ENCODE measurements at places on chromosomes 12 and 14.
A peak's percentile ranks its signal among the peaks of the same experiment; 100 is the strongest.

GRCh38 chr12:12613344-12613743, 1.7 kb downstream of the CREBL2 start:
- DNase-seq: no peak

DNA sequence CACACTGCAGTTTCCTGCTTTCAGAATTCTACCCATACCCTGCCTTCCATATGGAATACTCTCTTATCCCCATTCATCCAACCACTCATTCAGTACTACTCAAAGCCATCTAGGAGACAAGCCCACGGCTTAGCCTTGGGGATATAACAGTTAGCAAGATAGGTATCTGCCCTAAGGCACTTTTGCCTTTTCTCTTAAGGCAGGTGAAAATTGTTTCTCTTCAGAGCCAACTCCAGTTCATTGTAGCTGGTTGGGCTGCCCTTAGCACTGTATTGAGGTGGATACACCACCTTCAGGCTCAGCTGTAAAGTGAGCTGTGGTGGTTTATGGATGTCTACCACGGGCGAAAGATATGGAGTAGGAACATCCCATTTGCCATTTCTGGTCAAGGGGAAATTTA, 729.7 kb upstream of the TBX3 start:
- no peak for DNase-seq

DNA sequence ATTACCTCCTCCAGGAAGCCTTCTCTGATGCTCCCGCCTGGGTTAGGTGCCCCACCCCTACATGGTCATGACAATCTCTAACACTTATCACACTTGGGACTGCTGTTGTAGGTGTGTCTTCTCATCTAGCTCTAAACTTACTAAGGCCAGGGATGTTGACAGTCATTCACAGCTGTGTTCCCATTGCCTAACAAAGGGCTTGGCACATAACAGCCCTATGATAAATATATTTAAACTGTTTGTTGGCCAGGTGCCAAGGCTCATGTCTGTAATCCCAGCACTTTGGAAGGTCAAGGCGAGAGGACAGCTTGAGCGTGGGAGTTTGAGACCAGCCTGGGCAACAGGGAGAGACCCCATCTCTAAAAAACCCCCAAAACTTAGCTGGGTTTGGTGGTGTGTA, 98.8 kb upstream of the RGS6 start:
- DNase-seq: no peak

DNA sequence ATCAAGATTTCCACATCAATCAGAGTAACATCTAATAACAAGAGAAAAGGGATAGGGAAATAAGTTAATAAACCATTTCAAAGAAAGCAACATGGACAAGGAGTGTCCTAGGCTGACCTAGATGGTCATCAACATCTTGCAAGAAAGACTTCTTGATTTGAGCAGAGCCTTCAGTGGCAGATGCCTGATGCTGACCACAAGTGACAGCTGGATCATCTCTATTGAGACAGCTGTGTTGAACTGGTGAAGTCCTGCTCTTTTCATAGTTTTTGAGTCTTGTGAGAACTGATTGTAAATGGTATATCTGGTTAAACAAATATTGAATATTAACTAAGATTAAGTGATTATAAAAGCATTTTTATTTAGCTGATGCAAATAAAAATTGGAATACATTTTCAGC, 1083.6 kb upstream of the LRFN5 start:
- no peak for DNase-seq

DNA sequence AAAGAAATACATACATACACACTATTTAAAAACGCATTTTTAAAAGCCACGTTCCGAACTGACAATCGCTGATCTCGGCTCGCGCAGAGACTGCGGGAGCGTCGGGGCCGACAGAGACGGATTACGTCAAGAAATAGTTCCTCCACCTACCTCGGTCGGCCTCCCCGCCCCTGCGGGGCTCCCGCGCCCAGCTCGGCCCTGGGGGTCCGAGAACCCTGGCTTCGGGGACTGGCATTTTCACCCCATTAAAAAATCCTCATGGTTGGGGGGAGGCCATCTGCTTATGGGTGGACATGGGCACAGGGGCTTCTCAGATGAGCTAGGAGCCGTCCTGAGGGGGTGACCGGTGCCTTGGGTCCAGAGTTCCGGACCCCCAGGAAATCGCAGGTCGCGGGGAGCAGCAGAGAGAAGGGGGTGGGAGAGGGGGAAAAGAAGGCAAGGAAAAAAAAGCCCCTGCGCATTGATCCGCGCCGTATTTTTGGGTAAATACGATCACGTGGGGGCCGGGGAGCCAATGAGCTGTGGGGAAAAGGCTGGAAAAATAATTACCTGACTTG, 324 bp upstream of the HOXC9 start:
- DNase-seq: no peak

DNA sequence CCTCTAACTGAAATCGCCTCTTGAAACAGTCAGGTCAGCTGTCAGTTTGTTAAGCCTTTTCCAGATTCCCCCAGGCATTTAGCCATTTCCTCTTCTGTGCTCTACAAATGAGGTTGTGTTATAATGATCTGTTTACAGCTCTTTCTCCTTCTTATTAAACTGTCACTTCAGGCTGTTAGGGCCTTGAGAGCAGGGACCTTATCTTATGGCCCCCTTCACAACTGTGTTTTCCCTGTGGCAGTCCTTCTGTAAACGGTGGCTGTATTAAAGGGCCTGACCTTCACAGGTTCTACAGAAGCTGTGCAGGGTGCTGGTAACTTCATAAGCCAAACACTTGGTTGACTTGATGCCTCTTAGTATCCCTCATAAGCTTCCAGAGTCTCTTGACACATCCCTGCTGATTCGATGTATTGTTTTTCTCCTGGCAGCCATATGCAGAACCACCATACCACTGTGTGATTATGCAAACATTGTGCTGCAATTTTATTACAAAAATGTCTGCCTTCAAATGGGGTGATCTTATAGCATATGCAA, 104.7 kb downstream of the PLEKHA5 start:
- DNase-seq: no peak

DNA sequence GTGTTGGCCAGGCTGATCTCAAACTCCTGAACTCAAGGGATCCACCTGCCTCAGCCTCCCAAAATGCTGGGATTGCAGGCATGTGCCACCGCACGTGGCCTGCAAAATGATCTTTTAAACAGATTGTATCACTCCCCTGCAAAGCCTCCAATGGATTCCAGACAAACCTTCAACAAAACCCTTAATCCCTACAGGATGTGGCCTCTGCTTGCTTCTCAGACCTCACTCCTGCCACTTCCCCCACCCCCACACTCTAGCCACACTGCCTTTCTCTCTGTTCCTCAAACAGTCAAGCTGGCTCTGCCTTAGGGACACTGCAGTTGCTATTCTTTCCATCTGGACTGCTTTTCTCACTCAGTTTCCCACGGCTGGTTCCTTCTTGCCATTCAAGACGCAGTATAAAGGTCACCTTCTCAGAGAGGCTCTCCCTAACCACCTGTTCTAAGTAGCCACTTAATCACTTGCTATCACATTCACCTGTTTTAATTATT, 47.3 kb upstream of the TMED10 start:
- DNase-seq: peak; percentile 62

DNA sequence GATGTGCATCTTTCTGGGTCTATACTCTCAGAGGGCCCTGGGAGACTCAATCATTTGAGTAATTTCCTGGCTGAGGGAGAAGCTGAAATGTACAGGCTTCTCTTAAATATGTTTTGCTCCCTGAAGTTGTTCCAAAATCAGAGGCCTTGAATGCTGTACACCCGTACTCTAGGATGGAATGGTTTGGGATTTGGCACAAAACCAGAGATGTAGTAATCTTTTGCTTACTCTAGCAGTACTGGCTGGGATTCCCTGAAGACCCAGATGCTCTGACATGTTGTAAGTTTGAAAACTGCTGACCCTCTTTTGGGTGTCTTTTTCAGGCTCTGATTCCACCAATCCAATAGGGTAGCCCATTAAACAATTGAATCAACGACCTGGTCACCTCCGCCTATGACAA, 10.4 kb downstream of the ACACB start:
- DNase-seq: no peak

GRCh38 chr14:67391268-67391667, 20.7 kb downstream of the PLEK2 start:
- no peak for DNase-seq

DNA sequence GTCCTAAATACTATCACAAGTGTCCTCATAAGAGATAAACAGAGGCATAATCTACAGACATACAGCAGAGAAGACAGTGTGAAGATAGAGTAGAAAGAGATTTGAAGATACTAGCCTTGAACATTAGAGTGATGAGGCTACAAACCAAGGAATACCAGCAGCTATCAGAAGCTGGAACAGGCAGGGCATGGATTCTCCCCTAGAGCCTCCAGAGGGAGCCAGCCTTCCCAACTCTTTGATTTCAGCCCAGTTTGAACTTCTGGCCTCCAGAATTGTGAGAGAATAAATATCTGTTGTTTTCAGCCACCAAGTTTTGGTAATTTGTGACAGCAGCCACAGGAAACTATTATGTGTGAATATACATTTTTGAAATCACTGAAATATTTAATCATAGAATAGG, 47.2 kb downstream of the CCDC91 start:
- peak; percentile 20 for DNase-seq

GRCh38 chr12:19761463-19761862, 322.2 kb downstream of the AEBP2 start:
- DNase-seq: no peak

- DNase-seq: no peak
These were observed 8.0 kb upstream of the PLEKHA5 start for GRCh38 chr12:19121449-19122018.

GRCh38 chr12:6494968-6495367, 1.1 kb downstream of the NCAPD2 start:
- no peak for DNase-seq

DNA sequence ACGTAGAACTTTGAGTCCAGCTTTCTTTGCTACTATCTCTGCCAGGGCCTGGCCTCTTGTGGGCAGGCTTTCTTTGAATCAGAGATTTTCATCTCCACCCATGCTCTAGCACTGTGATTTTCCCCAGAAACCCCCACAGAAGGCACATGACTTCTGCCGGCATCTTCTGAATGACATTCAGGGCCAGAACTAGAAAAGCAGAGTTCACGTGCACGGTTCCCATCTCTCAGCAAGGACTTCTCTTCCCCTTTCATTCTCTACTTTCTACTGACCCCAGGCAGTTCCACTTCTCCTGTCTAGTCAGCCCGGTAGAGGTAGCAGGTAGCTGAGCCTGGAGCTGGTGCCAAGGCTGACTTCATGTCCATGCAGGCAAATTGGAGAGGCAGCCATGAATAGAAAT, 26.9 kb downstream of the BATF start:
- no peak for DNase-seq

- DNase-seq: no peak
These were observed 2.4 kb downstream of the SLC11A2 start for GRCh38 chr12:51023625-51024382.

GRCh38 chr12:100163416-100164152, 20.9 kb upstream of the BLTP3B start:
- DNase-seq: peak; percentile 82

DNA sequence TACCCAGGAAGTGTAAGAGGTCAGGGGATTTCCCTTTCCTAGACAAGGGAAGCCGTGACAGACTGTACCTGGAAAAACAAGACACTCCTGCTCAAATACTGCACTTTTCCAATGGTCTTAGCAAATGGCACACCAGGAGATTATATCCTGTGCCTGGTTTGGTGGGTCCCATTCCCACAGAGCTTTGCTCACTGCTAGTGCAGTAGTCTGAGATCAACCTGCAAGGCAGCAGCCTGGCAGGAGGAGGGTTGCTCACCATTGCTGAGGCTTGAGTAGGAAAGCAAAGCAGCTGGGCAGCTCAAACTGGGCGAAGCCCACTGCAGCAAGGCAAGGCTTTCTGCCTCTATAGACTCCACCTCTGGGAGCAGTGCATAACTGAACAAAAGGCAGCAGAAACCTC, 1.0 kb upstream of the RDH16 start:
- DNase-seq: no peak

GRCh38 chr14:75699331-75699730, 38.3 kb downstream of the TTLL5 start:
- no peak for DNase-seq

DNA sequence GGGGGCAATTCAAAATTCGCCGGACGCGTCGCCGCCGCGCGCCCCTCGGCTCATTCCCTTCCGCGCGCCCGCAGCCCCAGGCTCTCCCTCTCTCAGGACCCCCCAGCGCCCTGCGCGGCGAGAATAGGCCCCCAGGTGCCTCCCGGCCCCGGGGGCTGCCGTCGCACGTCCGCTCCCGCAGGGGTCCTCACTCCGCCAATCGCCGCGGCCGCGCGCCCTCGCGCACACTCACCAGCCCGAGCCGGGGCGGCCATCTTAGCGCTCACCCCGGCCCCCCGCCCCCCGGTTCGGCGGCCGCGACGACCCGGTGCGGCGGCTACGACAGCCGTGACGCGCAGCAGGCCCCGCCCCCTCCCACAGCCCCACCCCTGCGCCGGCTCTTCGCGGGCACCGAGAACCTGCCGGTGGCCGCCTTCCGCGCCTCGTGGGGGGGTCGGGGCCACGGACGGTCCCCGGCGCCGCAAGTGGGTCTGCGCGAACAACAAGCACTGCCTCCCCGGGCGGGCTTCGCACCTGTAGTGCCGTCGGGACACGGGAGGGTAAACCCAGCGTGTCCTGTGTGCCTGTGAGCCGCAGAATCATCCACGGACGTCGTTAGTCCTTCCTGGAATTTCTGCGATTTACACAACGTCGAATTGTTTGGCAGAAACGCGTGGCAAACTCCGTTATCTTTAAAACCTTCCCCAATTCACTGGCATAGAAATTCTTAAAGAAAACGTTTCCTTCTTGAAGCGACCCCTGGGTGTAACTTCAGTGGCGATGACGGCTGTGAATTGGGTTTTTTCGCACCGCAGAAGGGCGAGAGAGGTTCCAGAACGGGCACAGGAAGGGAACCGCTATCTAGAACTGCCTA, 2.5 kb downstream of the USP44 start:
- no peak for DNase-seq

- no peak for DNase-seq
These were observed 423.6 kb downstream of the BTG1 start for GRCh38 chr12:91722072-91722471.

DNA sequence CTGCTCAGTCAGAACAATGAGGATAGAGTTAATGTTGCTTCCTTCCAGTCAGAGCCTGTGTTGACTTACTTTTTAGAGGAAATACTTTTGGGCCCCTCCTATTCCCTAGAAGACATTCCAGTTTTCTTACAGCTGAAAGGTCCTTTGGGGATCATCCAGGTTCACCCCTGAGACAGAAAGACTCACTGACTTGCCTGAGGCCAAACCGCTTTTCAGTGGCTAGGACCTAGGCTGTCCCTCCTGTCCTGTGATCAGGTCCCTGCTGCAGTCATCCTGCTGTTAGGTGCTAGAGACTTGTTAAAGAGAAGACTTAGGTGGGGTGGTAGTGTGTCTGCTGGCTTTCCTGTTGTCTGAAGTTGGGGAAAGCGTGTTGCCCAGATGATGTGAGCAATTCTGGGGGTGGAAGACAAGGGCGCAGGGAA, 39.6 kb downstream of the SUSD6 start:
- DNase-seq: no peak

Data from NT2/D1 (cell line).